ENCODE measurements at places on chromosomes 3 and 15. TPM values are rescaled to one million over a fixed set of nuclear protein-coding genes. Genes with fewer than 3 reads are reported as not detected.

Gene ZCWPW2
- 0.78 TPM for polyA plus RNA-seq

Gene DNAH1
- polyA plus RNA-seq, result 0.35 TPM

Gene DNASE1L3
- polyA plus RNA-seq, result not detected

Gene ACSBG1
- polyA plus RNA-seq, result not detected

Gene OSBPL10
- 0.15 TPM for polyA plus RNA-seq

Gene SLC9A9
- polyA plus RNA-seq, result 15.3 TPM

Gene ISLR2
- polyA plus RNA-seq, result not detected

Gene GP9
- not detected for polyA plus RNA-seq

Gene DPH6
- polyA plus RNA-seq, result 28.9 TPM

Gene CPN2
- polyA plus RNA-seq, result not detected

DNA sequence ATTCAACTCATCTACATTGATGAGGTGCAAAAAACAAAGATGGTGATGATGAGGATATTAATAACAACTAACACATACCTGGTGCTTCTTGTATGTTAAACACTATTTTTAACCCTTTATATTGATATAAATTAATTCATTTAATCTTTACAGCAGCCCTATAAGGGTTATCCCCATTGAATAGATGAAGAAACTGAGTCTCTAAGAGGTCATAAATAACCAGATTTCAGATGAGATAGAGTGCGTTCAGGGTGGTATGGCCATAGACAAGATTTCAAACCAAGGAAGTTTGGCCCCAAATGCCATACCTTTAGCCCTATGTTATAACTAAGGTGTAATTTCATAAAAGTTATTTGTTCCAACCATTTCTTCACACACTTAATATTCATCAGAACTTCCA lies 82.6 kb downstream of the CMSS1 start:
- H3K4me3 ChIP-seq, result no peak overlapping the region
- H3K4me1 ChIP-seq, result no peaks in the 10 kb centered on the region
- no peaks in the 10 kb centered on the region for H3K27me3 ChIP-seq
- H3K27ac ChIP-seq, result no peak overlapping the region
- no peak for DNase-seq
- H3K36me3 ChIP-seq, result no peaks in the 10 kb centered on the region

DNA sequence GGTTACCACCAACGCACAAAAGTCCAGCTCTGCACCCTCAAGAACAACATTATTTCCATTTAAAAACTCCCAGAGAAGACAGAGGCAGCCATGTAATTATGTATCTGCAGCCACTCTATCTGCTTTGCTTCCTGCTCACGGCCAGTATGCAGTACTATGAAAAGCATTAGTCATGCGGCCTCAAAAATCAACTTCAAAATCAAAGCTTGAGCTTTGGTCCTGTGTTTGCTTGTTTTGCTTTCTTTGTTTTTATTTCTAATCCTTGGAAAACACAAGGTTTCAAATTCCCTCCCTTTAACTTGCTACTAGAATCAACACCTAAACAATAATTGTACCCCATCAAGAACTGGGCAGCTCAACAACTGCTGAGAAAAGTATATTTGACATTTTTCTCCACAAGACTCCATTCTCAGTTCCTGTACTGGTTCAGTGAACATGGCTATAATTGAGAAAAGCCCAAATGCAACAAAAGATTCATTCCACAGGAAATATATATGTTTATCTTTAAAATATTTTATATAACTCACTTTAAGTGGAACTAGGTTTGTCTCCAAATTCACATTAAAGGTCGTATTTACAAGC lies 37.6 kb downstream of the GBE1 start:
- H3K4me1 ChIP-seq, result no peaks in the 10 kb centered on the region
- DNase-seq, result no peak
- no peak overlapping the region for H3K4me3 ChIP-seq
- H3K27ac ChIP-seq, result no peak overlapping the region

- no peak for DNase-seq
- no peaks in the 10 kb centered on the region for H3K27me3 ChIP-seq
Observed at GRCh38 chr3:58737644-58738043, 71.1 kb upstream of the FAM3D start.

GRCh38 chr3:117874028-117874690 lies 1160.5 kb downstream of the IGSF11 start:
- H3K27me3 ChIP-seq, result no peaks in the 10 kb centered on the region
- no peak for DNase-seq
- H3K4me1 ChIP-seq, result no peaks in the 10 kb centered on the region
- H3K27ac ChIP-seq, result no peak overlapping the region

GRCh38 chr3:66179793-66180192 lies 41.0 kb upstream of the SLC25A26 start:
- H3K27ac ChIP-seq, result no peak overlapping the region
- H3K27me3 ChIP-seq, result no peaks in the 10 kb centered on the region
- H3K4me3 ChIP-seq, result no peak overlapping the region
- no peaks in the 10 kb centered on the region for H3K36me3 ChIP-seq
- DNase-seq, result no peak

- no peak overlapping the region for H3K27ac ChIP-seq
- no peaks in the 10 kb centered on the region for H3K27me3 ChIP-seq
- H3K36me3 ChIP-seq, result no peaks in the 10 kb centered on the region
- H3K4me3 ChIP-seq, result no peak overlapping the region
- no peaks in the 10 kb centered on the region for H3K4me1 ChIP-seq
- DNase-seq, result no peak
Observed at GRCh38 chr3:159627229-159627628, 361.4 kb upstream of the IL12A start.

DNA sequence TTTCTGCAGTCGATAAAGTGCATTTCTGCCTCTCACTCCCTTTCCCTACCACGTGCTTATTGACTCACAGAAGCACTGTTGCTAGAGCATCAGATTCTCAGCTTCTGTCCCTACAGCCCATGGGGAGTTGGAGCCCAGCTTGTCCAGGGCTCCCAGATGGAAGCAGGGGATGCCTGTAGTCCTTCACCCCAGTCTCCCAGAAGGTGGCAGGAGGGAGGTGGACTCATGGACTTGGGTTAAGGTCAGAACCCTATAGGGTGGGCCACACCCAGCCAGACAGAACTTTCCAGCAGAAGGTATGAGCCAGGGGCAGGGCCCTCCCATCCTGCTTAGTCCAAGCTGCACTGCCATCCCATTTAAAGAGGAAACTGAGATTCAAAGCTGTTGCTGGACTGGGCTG lies 33.1 kb upstream of the SEMA3F start:
- H3K27me3 ChIP-seq, result no peaks in the 10 kb centered on the region
- no peaks in the 10 kb centered on the region for H3K4me1 ChIP-seq
- H3K36me3 ChIP-seq, result peaks cover 9% of the 10 kb centered on the region
- no peak for DNase-seq
- H3K27ac ChIP-seq, result no peak overlapping the region

DNA sequence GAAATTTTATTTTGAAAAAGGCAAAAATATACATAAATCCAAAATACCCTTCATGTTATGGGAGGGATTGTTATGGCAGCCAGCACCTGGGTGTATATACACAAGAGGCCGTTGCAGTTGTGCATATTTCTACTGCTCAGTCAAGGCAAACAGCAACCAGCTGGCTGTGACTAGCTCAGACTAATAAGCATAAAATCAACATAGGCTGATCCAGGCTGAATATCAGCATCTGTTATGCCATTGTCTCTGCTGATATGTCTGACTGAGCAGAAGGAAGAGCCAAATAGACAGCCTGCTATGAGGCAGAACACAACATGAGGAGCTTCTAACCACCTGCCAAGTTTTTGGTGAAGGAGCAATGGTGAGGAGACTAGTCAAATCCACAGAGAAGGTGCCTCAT lies 457.5 kb upstream of the ALCAM start:
- H3K36me3 ChIP-seq, result no peaks in the 10 kb centered on the region
- no peak overlapping the region for H3K27ac ChIP-seq
- no peak for DNase-seq
- no peaks in the 10 kb centered on the region for H3K4me1 ChIP-seq

GRCh38 chr15:73034221-73034620 lies 18.0 kb upstream of the NEO1 start:
- no peak for DNase-seq
- H3K4me1 ChIP-seq, result no peaks in the 10 kb centered on the region
- no peak overlapping the region for H3K4me3 ChIP-seq
- H3K36me3 ChIP-seq, result no peaks in the 10 kb centered on the region

GRCh38 chr3:148718982-148719862 lies 21.5 kb downstream of the AGTR1 start:
- H3K27ac ChIP-seq, result no peak overlapping the region
- H3K4me1 ChIP-seq, result no peaks in the 10 kb centered on the region
- no peak overlapping the region for H3K4me3 ChIP-seq
- no peak for DNase-seq

- H3K4me1 ChIP-seq, result no peaks in the 10 kb centered on the region
- no peak for DNase-seq
- no peak overlapping the region for H3K27ac ChIP-seq
- no peaks in the 10 kb centered on the region for H3K27me3 ChIP-seq
- H3K4me3 ChIP-seq, result no peak overlapping the region
Observed at GRCh38 chr15:68733666-68734065, 87.0 kb downstream of the ANP32A start.

GRCh38 chr15:82186719-82187406 lies 75.7 kb downstream of the EFL1 start:
- no peak for DNase-seq
- H3K36me3 ChIP-seq, result no peaks in the 10 kb centered on the region
- no peak overlapping the region for H3K4me3 ChIP-seq
- no peaks in the 10 kb centered on the region for H3K4me1 ChIP-seq
- H3K27me3 ChIP-seq, result no peaks in the 10 kb centered on the region
- no peak overlapping the region for H3K27ac ChIP-seq

DNA sequence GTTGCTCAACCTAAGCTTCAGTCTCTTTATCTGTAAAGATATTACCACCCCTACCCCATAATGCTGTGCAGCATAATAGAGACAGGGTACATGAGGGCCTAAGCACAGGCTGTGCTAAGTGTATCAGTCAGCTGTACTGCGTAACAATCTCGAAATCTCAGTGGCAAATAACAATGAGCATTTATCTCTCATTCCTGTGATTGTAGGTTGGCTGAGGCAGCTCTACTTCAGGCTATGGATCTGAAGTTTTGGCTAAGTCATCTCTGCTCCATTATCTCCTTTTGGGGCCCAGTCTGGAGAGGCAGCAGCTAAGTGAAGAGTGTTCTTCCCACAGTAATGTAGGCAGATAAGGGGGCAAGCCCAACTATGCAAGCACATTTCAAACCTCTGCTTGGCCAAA lies 7.1 kb upstream of the SLC6A11 start:
- H3K4me3 ChIP-seq, result no peak overlapping the region
- DNase-seq, result no peak
- no peaks in the 10 kb centered on the region for H3K36me3 ChIP-seq
- no peaks in the 10 kb centered on the region for H3K4me1 ChIP-seq
- no peaks in the 10 kb centered on the region for H3K27me3 ChIP-seq
- no peak overlapping the region for H3K27ac ChIP-seq

GRCh38 chr3:180612364-180612763 lies 10.4 kb downstream of the TTC14 start:
- no peaks in the 10 kb centered on the region for H3K27me3 ChIP-seq
- no peak overlapping the region for H3K4me3 ChIP-seq
- no peak for DNase-seq
- H3K36me3 ChIP-seq, result peaks cover 54% of the 10 kb centered on the region

GRCh38 chr3:127104586-127104985 lies 88.3 kb upstream of the PRR23E start:
- H3K4me1 ChIP-seq, result no peaks in the 10 kb centered on the region
- no peaks in the 10 kb centered on the region for H3K27me3 ChIP-seq
- no peaks in the 10 kb centered on the region for H3K36me3 ChIP-seq
- no peak for DNase-seq
- H3K27ac ChIP-seq, result no peak overlapping the region
- H3K4me3 ChIP-seq, result no peak overlapping the region

All from naive thymus-derived CD4-positive, alpha-beta T cell (primary cell).